ENCODE measurements at places on chromosomes 12 and 14.
A peak's percentile ranks its signal among the peaks of the same experiment; 100 is the strongest.

GRCh38 chr12:70928071-70928470, 7.5 kb upstream of the PTPRR start:
- DNase-seq: no peak

- no peak for DNase-seq
Observed at GRCh38 chr14:87864356-87865270, 128.4 kb downstream of the GALC start.

GRCh38 chr12:2115101-2115845, 62.5 kb downstream of the CACNA1C start:
- DNase-seq: no peak

DNA sequence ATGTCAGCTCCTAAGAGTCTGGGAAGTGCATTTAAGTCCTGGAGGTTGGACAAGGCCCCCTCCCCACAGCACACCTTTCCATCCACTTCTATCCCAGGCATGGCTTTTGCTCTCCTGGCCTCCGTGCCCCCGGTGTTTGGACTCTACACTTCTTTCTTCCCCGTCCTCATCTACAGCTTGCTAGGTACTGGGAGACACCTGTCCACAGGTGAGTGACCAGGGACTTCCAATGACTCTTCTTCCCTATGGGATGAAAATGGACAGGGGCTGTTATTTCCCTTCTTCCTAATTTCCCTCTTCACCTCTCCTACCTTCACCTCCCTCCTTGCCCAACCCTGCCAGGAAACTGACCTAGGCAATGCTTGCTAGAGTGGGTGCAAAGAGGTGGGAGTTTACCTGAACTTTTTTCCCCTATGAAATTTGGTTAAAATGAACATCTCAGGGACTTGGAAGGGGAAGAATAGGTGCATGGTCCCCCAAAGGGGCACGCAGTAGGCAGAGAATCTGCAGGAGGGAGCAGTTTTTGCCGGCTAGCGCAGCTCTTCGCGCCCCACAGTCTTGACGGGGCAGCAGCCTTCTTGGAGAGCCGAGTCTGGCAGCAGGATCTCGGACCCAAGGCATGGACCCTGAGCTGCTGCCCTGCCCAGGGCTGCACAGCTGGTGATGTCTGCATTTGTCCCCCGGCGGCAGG, 9.2 kb downstream of the ARHGEF25 start:
- DNase-seq: no peak

DNA sequence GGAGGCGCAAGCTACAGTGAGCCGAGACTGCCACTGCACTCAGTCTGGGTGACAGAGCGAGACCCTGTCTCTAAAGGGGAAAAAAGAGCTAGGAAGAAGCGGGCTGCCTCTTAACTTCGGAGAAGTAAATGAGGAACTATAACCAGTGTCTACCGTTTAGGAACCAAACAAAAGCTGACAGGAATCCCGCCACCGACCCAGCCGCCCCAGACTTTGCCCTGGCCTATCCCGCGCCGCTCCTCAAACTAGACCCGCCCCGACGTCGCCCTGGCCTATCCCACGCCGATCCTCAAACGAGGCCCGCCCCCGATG, 568 bp upstream of the SIVA1 start:
- no peak for DNase-seq

DNA sequence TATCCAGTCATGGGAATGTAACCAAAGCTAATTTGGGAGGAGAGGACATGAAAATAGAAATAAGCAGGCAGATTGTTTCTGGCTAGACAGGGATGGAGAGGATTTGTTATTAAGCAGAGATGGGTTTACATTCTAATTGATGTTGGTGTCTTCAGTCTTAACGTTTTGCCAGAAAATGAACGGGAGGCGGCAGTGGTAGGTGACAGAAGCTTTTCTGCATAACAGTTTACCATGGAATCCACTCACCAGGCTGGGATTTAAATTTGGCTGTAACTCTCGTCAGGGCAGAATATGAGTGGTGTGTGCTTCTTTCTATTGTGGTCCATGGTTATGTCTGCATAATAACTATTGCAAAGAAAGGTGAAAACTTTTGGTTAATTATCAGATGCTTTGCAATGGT, 50.2 kb upstream of the OTX2 start:
- DNase-seq: no peak

DNA sequence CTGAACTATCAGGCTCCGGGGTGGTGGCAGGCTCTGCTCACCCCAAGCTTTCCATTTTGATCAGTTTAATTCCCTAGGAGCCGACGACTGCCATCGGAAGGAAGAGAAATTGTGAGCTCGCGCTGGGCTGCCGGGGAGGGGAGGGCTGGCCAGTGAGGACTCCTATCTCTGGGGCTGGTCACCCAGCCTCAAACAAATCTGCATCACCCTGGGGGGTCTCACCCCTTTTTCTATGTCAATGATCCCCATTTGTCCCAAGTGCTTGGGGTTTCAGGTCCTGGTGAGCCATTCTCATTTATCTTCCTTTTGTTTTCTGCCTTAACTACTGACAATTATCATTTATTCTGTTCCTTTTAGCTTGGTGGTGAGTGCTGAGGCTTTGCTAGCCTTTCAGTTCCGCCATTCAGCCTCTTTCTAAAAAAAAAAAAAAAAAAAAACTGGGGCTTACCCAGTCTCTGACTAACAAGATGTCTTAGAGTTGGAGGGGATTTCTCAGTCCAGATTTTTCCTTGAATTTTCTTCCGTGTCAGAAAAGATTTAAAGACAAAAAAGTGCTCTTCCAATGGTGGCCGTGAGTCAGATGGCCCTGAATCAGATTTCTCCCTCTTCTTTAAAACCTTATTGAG, 22.8 kb upstream of the USP44 start:
- no peak for DNase-seq

DNA sequence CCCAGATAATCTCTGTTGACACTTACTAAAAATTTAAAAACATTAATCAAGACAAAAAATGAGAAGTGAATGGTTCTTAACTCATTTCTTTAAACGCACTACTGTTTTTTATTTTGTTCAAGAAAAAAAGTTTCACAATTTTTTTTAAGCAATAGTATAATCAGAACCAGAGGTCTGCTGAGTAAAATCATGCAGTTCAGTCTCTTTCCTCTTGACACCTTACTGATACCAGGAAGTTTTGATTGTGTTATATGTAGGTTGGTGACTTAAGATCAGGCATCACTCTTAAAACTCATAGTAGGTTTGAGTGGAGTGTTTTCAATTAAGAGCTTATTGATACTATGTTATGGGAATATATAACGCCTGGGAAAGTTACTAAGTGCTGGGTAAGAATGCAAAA, 121.4 kb downstream of the TRMT5 start:
- DNase-seq: no peak

- no peak for DNase-seq
Observed at GRCh38 chr12:94202245-94203180, 54.1 kb downstream of the PLXNC1 start.

DNA sequence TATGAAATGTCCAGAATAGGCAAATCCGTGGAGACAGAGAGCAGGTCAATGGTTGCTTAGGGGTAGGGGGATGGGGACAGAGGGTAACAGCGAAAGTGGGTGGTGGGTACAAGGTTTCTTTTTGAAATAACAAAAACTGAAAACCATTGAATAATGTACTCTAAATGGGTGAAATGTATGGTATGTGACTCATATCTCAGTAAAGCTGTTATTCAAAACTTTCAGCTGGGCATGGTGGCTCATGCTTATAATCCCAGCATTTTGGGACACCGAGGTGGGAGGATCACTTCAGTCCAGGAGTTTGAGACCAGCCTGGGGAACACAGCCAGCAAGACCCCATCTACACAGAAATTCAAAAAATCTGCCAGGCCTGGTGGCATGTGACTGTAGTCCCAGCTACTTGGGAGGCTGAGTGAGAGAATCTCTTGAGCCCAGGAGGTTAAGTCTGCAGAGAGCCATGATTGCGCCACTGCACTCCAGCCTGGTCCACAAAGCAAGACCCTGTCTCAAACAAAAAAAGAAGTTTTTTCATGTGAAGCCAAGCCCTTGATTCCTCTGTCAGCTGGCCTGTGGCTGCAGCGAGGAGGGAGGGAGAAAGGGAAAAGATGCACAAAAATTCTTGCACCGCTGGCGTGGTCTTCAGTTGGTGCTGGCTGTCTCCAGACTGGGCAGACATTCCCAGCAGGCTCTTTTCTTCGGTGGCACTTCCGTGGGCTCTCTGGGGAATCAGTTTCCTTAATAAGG, 248.2 kb downstream of the SLC41A2 start:
- no peak for DNase-seq

- no peak for DNase-seq
Observed at GRCh38 chr14:35822501-35822900, 3.6 kb upstream of the BRMS1L start.

DNA sequence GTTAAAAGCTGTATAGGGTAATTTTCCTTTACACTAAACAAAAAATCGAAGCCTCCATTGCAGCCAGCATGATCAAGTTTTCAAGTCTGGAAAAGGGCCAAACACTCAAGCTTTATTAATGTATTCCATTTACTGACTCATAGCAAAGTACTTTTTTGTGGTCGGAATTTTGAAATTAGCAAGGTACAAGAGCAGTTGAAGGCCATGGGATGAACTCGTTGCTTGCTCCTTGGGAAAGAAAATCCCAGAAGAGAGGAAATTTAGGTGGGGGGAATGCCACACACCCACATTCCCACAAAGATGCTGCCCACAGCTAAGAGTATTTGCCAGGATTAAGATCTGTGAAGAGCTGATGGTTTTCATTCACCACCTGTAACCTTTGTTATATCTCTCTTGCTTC, 333.7 kb downstream of the EGLN3 start:
- no peak for DNase-seq

GRCh38 chr14:54812617-54813016, 90.0 kb downstream of the GCH1 start:
- no peak for DNase-seq

- peak; percentile 61 for DNase-seq
Observed at GRCh38 chr12:53205747-53206419, 1.2 kb downstream of the ITGB7 start.

DNA sequence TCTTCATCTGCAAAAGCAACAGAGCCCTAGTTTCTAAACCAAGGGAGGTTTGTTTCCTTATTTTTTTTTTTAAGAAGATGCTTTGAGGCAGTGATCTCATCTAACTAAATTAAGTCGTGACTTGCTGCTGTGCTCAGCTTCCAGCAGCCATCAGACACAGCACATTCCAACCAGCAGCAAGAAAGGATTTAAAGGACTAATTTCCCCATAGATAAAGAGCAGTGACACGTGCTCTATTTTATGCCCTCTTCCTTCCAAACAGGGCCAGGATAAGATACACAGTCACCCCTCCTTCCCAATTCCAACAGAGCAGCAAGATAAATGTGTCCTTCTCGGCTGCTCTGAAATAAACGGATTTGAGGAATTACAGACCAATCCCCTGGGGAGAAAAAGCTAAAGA, 81.7 kb downstream of the PRKAB1 start:
- DNase-seq: no peak

DNA sequence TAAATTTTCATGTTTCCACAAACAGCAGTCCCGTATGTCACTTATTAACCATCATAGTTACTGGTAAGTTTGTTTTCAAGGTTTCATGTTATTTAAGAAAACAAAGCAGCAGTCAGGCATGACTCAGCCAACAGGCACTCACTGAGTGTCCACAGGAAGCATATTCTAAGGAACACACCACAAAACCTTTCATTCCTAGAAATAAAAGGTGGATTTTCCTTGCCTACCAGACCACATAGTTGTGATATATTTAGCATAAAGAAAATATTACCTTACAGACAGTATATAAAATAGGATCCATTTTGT, 143.3 kb upstream of the AVPR1A start:
- no peak for DNase-seq

Measured in CD4-positive, alpha-beta T cell treated with Interleukin-15 for 4 hours (primary cell).